Heart right ventricle (tissue), 16 donors: ENCODE measurements at places on chromosomes 5 and 9.

- H3K4me3 ChIP-seq: no peak overlapping the region
- H3K27me3 ChIP-seq: no peaks in the 10 kb centered on the region
- no peak overlapping the region for H3K27ac ChIP-seq
- peaks cover 6% of the 10 kb centered on the region for H3K36me3 ChIP-seq
- no peak for DNase-seq
Observed at GRCh38 chr5:177189965-177190364, 56.4 kb downstream of the NSD1 start.

DNA sequence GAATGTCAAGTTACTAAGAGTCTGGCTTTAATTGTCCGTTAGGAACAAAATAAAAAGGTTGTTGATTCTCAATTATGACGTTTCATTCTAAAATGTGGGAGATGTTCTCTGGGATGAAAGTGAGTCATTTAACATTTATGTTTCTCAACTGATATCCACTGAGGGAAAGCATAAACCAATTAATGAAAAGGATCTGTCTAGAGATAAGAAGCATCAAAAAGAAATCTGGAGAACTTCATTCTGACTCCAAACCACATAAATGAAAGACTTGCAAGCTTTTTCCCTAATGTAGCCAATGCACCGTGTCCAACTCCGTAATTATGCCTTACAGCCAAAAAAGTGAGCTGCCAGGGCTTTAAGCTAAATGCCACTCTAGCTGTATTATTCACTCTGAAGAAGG is 654.2 kb downstream of the TLE1 start:
- H3K36me3 ChIP-seq: no peaks in the 10 kb centered on the region
- peaks cover 3% of the 10 kb centered on the region for H3K4me1 ChIP-seq
- H3K4me3 ChIP-seq: no peak overlapping the region
- no peaks in the 10 kb centered on the region for H3K27me3 ChIP-seq

- no peaks in the 10 kb centered on the region for H3K36me3 ChIP-seq
- H3K4me3 ChIP-seq: no peak overlapping the region
- no peak for DNase-seq
- H3K27me3 ChIP-seq: peaks cover 10% of the 10 kb centered on the region
Observed at GRCh38 chr9:90287567-90288274, 354.9 kb downstream of the DIRAS2 start.

DNA sequence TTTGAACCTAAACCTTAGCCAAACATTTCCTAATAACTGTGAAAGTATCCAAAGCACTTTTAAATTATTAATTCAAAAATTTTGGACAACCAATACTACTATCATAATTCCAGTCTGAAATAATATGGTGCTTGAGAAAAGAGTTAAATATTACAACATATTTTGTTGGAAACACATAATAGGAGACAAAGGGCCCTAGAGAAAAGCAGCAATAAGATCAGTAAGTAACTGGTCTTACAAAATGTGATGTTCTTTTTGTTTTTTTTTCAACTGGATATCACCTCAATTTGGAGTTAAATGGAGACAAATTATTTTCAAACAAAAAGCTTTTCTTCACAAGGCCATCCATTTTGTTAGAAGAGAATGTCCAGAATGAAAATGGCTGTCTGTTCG is 21.1 kb downstream of the SRFBP1 start:
- no peak for DNase-seq
- H3K27ac ChIP-seq: no peak overlapping the region
- H3K27me3 ChIP-seq: no peaks in the 10 kb centered on the region
- H3K36me3 ChIP-seq: no peaks in the 10 kb centered on the region

GRCh38 chr9:4235420-4235819 is 64.4 kb downstream of the GLIS3 start:
- DNase-seq: no peak
- no peaks in the 10 kb centered on the region for H3K27me3 ChIP-seq
- H3K27ac ChIP-seq: peak overlapping the region; percentile 54
- no peak overlapping the region for H3K4me3 ChIP-seq

GRCh38 chr9:27179245-27179865 is 70.3 kb downstream of the TEK start:
- no peak for DNase-seq
- H3K4me1 ChIP-seq: peaks cover 19% of the 10 kb centered on the region
- H3K36me3 ChIP-seq: no peaks in the 10 kb centered on the region
- no peak overlapping the region for H3K4me3 ChIP-seq

- no peaks in the 10 kb centered on the region for H3K27me3 ChIP-seq
- no peak overlapping the region for H3K27ac ChIP-seq
- no peak overlapping the region for H3K4me3 ChIP-seq
- DNase-seq: no peak
- H3K36me3 ChIP-seq: no peaks in the 10 kb centered on the region
Observed at GRCh38 chr9:89529243-89530035, 31.5 kb upstream of the SEMA4D start.

- no peaks in the 10 kb centered on the region for H3K27me3 ChIP-seq
- no peak overlapping the region for H3K27ac ChIP-seq
- no peaks in the 10 kb centered on the region for H3K4me1 ChIP-seq
- no peak overlapping the region for H3K4me3 ChIP-seq
Observed at GRCh38 chr9:9341203-9341602, 1271.6 kb downstream of the PTPRD start.

- no peak for DNase-seq
- H3K36me3 ChIP-seq: no peaks in the 10 kb centered on the region
- H3K27ac ChIP-seq: no peak overlapping the region
- H3K4me3 ChIP-seq: no peak overlapping the region
Observed at GRCh38 chr9:124452841-124453585, 2.8 kb downstream of the ADGRD2 start.
